Stimulated activated CD4-positive, alpha-beta T cell treated with anti-CD3 and anti-CD28 coated beads, Interleukin-1b, Interleukin-23, amount 100 ng/mL, for 1 hour (primary cell): ENCODE measurements at places on chromosomes 7 and 10.

DNA sequence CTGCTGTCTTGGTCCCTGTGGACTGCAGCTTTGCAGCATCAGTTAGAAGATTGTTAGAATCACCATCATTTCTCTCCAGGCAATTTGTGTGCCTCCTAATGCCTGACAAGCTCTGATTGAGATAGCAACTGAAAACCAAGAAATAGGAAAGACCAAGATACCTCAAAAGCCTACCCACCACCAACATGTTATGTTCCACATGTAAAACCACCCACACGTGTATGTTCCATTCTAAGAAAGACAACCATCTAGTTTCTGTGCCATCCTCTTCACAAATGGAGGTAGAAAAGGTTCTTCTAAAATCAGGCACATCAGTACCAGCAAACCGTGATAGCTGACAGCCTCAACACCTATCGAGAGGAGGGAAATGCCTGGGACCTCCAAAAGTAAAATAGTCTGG, 46.9 kb downstream of the TASOR2 start:
- no peak for DNase-seq

DNA sequence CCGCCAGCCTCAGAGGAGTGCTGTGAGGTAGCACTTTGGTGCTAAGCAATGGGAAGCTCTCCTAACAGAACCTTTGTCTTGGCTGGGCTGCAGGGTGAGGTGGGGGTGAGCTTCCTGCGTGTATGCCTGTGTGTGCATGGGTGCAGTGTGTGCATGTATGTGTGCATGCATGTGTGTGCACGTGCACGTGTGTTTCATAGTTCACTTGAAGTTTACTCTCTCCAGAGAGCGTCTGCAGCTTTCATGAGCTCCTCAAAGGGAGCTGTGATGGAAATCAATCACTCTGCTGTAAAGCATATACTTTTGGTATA, 4.9 kb upstream of the ZNF467 start:
- DNase-seq = no peak

DNA sequence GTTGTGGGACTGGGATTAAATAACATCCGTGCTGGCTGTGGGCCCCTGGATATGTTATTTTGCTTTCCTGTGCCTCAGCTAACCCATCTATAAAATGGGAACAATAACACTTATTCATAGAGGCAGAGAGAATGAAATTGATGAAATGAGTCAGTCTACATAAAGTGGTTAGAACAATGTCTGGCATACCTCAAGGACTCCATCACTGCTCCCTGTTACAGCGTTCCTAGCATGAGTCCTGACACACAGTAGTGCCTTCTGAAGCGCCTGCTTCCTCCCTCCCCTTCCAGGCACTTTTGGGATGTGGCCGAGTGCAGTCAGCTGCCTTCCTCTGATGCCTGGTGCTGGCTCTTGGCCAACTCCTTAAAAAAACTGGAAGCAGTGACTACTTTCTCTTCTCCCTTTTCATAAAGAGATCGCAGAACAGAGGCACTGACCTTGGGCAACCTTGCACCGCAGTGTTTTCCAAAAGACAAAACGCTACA, 108.4 kb upstream of the ZMIZ1 start:
- no peak for DNase-seq

- no peak for DNase-seq
Observed at GRCh38 chr7:41415051-41415450, 287.8 kb downstream of the INHBA start.

GRCh38 chr7:64655811-64656210, 10.1 kb upstream of the ZNF107 start:
- no peak for DNase-seq

DNA sequence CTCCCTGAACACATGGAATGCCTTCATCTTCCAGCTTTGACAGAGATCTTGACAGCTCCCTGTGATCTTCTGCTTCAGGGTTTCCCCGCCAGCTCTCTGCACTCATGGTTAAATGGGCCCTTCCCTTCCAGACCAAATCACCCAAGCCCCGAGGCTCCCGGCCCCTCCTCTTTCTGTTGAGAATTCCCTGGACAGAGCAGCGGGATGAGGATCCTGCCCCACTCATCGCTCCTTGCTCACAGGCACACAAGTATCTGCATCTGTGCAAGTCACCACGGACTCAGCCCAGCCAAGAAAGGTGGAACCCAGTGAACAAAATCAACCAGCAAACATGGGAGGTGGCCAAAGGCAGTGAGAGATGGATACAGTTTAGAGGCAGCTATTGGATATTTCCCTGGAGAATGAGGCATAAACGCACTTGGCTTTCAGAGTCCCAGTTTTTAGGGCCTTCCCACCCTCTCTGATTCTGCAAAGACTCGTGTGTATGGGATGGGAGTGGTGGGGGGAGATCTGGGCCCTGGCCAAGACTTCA, 37.7 kb upstream of the CXCL12 start:
- no peak for DNase-seq

DNA sequence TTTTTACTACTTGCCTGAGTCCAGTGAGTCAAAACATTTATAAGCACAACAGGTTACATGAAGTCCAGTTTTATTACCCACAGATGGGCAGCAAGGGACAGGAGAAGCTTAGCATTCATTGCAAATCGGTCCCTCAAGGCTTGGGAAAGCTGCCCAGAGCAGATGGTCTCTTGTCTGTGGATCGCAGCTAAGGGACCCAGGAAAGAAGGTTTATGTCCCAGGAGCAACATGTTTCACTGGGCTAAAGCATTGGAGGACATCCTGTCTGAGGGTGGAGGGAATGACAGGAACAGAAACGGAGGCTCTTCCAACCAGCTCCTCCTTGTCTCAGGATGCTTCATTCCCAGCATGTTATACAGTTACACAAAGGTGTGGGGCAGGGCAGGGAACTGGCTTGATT, 39.3 kb downstream of the TRIM24 start:
- no peak for DNase-seq

DNA sequence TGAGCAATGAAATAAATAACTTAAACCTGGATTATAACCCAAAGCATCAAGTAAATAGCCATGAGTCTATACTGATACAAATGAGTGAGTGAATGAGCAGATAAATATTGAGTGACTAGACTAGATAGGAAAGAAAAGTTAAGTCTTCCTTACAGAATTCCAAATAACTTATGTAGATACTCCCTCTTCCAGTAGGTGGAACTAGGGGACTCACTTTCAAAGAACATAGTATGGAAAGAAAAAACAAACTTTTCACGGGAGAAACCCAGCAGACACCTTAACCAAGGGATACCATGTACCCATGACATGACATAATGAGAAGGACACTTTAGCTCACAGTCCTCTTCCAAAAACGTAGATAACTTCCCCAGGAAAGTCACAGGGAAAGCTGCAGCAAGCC, 32.2 kb downstream of the CSGALNACT2 start:
- no peak for DNase-seq

DNA sequence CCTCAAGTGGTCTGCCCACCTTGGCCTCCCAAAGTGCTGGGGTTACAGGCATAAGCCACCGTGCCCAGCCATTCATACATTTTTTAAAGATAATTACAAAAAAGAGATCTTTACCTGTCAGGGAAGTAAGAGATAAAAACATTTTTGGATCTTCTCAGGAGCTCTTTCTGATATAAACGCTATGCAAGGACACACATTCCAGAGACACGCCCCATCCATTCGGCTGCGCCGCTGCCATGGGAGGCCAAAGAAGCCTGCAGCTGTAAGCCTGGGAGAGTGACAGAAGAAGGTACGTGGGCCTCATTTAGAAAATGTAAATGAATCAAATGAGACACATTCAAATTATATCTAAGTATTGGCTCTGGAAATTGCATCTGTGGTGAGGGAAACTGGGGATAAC, 85.3 kb downstream of the LYZL1 start:
- no peak for DNase-seq

GRCh38 chr7:149722356-149722957, 50.9 kb downstream of the ZNF467 start:
- no peak for DNase-seq

- no peak for DNase-seq
Observed at GRCh38 chr10:3660753-3661152, 124.3 kb downstream of the KLF6 start.

GRCh38 chr7:112414855-112415490, 35.3 kb upstream of the IFRD1 start:
- DNase-seq = no peak

GRCh38 chr10:107561136-107561650, 396.7 kb upstream of the SORCS1 start:
- DNase-seq = no peak

- DNase-seq = no peak
Observed at GRCh38 chr7:82109288-82109687, 334.3 kb downstream of the CACNA2D1 start.

DNA sequence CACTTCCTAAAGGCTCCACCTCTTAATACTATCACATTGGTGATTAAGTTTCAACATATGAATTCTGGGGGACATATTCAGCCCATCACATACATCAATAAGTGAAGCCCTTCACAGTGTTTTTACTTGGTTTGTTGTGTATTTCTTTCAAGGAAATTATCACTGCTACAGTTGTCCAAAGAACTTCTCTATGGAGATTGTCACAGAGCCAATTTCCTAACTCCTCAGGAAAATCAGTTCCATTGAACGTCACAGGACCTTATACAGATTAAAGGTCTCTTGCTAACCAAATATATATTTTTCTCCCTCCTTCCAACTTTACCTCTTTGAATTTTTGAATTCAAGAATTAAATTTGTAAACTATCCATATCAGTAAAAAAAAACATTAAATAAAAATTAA, 114.3 kb downstream of the LRRN3 start:
- DNase-seq = no peak

- DNase-seq = no peak
Observed at GRCh38 chr10:30502266-30503060, 68.5 kb downstream of the MAP3K8 start.

DNA sequence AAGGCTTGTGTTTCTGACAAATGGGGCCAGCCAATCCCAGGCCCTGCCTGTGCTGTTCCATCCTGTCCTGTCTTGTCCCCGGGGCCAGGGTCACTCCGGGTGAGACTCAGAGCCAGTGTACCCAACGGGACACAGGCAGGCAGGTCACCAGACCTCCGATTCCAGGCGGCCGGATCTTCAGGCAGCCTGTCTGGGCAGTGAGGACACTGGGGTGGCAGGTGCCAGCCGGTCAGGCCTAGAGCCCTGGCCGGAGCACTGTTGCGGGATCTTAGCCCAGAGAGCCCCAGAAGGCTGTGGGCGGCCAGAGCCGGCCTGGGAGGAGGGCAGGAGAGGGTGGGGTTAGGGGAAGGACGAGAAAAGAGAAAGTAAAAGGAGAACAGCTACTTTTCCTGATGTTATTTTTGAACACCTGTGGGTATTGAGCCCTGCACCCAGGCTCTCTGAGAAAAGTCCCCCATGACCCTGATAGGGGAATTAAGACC, 134.3 kb upstream of the TNRC18 start:
- DNase-seq = no peak

DNA sequence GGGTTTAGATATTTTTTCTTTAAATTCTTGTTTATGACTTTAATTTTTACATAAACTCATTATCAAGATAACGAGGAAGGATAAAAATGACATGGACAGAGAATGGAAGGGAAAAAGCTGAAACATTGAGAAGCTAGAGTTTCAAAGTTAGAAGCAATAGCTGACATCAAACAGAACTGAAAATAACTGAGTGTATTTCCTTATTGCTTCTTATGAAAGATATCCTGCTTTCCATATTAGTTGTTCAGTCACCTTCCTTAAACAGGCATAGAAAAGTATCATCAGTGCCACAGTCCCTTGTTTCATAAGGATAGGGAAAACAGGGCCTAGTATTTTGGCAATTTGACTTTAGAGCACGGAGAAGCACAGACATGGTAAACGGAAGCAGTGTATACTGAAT, 460.5 kb upstream of the GHITM start:
- DNase-seq = no peak

GRCh38 chr7:95642173-95642572, 45.9 kb upstream of the PDK4 start:
- no peak for DNase-seq

GRCh38 chr7:141012696-141013344, 1.9 kb downstream of the MRPS33 start:
- DNase-seq = no peak

- DNase-seq = no peak
Observed at GRCh38 chr10:5242585-5242984, 45.9 kb downstream of the AKR1C4 start.

DNA sequence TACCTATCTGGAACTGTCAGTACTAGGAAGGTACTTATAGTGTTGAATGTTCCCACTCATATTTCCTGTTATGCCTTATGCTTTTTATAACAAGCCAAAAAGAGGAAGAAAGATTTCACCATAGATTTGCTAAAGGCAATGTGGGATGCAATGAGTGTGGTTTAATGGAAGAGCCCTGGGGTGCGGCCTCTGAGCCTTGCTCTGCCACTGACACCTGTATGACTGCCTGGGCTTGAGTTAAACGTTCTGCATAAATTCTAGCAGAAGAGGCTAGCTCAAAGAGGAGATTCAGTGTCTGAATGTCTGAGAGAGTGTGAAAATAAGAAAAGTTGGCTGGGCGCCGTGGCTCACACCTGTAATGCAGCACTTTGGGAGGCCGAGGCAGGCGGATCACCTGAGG, 143.8 kb downstream of the TPST1 start:
- no peak for DNase-seq

DNA sequence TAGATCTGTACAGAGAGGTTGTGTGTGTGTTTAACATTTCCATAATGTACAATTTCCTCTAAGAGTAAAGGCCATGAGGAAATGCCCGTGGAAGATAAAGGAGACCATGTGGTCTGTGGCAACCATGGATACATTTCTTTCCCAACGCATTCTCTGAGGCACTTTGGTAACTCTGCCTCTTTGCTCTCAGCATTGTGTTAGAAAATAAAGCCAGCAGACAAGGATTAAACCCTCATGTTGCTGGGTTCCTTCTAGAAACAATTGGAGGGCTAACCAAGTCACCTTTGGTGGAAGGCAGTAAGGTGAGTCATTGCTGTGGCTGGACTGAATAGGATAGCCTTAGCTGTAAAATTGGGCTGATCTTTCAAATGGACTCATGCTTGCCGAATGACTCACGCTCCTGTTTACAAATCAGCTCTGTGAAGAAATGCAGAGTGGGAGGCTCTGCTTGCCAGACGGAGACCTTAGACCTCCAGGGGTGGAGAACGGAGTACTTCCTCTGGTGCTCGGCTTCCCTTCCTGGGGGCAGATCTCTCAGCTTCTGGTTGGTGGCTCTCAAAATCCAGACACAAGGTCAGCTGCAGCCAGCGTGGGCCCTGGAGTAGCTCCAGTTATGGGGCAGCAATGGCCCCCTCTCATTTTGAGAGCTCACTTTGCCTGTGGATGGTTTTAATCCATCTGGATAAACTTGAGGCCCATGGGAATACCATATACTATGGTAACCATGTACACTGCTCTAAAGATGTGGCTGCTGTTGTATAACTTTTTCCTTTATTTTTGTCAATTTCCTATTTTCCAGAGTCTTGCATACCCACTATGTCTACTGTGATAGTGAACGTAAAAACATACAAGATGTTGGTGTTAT, 137.3 kb downstream of the TCF7L2 start:
- DNase-seq = no peak

GRCh38 chr7:37395618-37396259, 52.9 kb downstream of the ELMO1 start:
- no peak for DNase-seq

DNA sequence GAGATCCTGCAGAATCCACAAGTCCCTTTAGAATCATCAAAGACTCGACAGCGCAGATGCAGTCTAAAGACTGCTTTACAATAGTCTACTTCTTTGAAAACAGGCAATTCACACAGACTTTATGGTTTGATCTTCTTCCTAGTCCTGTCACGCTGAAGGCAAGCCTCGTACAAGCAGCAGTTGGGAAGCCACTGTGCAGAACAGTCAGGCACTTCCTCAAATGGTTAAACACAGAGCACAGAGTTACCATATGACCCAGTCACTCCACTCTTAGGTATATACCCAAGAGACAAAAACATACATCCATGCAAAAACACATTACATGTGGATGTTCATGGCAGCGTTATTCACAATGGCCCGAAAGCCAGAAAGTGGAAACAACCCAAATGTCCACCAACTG, 41.4 kb downstream of the LRRC20 start:
- DNase-seq = no peak
